ENCODE measurements at places on chromosomes 16 and 17.

GRCh38 chr16:46850619-46851555, 19.9 kb upstream of the C16orf87 start:
- no peak for DNase-seq

DNA sequence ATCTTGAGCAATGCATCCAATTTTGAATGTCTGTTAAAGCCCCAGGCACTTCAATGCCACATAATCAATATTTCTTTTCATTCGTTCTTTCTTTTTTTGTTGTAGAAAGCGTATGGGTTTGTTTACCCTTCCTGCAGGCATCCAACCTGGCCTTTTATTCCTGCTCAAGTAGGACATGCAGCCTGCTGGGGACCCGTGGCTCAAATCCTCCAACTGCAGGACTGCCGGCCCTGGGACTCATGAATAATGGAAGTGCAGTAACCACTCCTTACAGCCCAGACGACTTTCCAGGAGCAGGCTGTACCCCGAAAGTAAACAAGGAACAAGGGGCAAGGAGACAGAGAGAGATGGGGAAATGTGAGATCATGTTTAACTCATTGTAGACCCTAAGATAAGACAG, 126.4 kb downstream of the SALL1 start:
- no peak for DNase-seq

DNA sequence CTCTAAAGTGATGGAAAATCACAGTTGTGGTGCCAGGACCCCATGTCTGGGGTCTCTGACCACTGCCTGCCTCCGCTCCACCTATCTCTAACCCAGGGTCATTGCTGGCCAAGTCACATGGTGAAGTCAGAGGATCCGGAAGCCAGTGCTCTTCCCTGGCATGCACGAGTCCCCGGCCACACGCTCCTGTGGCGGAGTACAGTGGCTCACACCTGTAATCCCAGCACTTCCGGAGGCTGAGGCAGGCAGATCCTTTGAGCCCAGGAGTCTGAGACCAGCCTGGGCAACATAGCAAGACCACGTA, 21.5 kb upstream of the RBFOX3 start:
- DNase-seq = no peak

DNA sequence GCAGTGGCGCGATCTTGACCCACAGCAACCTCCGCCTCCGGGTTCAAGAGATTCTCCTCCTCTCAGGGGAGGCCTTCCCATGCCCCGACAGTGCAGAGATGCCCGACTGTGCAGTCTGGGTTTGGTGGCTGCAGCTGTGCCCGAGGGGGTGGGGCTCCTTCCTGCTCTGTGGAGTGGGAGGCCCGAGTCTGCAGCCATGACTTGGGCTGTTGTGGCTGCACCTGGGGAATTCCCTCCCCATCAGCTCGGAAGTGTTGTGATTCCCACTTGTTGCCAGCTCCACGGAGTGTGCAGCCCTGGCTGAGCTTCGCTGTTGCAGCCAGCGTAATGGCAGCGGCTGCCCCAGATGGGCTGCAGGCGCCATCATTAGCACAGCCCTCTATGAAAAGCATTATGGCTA, 66.4 kb upstream of the SMIM36 start:
- no peak for DNase-seq

DNA sequence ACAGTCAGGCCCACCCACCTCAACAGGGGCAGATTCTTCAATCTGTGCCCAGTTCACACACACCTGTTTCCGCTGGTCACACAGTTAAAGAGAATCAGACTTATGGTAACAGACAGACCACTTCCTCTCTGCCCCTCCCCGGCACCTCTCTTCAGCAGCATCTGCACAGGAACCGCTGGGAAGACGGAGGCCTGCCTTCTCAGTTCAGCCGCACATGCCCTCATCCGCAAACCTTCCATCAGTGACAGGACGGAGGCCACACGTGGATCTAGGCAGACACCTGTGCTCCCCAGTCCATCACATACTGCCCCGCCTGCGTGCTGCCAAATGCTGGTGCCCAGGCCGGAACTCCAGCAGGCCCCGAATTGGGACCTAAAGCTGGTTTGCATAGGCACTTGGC, 10.3 kb downstream of the PHB1 start:
- no peak for DNase-seq

DNA sequence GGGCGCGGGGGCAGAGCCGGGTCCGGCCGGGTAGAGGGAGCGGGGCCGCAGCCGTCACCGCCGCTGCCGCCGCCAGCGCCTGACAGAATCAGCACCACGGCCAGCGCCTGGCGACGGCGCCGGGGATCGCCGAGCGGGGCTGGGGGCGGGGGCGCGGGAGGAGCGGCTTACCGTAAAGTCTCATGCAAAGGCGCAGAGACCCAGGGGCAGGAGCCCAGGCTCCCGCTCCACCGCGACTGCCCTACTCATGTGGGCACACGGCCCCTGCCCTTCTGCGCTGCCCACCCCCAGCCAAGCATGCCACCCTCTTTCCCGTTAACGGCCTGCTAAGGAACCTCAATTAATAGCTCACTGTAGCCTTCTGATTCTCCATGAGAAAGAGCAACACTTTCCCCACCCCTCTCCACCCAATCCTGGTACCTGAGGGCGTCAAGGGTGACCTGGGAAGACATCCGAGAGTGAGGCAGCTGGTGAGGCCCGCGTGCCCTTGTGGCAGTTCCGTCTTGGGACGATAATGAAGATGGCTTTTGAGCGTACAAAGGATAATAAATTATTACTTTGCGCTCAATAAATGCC, at the start of gene SEZ6:
SEZ6 (minus strand) TSS at position 98 of the 576 bp plus-strand sequence. CDS start 164 bp downstream, outside the sequence.
- peak; percentile 92 for DNase-seq

DNA sequence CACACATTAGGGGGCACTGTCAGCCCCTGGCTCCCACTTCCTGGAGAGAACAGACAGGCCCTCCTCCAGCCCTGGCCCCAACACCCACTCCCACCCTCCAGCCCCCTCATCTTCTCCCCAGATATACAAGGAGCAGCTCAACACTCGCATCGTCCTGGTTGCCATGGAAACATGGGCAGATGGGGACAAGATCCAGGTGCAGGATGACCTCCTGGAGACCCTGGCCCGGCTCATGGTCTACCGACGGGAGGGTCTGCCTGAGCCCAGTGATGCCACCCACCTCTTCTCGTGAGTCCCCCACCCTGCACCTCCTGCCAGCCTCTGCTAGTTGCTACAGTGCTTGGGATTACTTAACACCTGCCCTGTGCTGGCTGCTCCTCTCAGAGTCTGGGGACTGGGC, 14.4 kb downstream of the ADAM11 start:
- no peak for DNase-seq

- no peak for DNase-seq
Observed at GRCh38 chr16:68460067-68460466, 11.8 kb upstream of the SMPD3 start.

GRCh38 chr16:25692351-25692741, 587 bp downstream of the HS3ST4 start:
- DNase-seq = peak; percentile 48

DNA sequence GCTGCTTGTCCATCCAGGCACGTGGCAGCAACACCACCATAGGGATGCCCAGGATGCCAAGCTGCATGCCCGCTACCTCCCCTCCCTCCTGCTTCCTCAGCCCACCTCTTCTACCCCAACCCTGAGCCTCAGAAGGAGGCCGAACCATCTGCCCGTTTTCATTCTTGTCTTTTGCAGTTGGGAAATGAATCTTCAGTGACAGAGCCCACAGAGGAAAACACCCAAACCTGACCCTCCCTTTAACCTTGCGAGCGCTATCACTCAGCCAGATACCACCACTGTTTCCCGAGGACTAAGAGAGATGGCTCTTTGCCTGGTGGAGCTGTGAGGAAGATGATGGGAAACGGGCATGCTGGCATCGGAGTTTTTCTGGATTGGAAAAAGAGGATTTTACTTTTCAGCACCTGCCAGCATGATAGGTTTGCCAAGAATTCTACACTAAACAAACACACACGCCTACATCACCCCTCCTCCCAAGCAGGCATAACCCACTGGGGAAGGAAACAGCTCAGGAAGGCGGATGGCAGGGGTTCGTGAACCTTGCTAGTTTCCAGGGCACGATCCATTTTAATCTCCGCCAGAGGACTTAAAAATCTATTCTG, 457.4 kb downstream of the SLC39A11 start:
- DNase-seq = no peak

DNA sequence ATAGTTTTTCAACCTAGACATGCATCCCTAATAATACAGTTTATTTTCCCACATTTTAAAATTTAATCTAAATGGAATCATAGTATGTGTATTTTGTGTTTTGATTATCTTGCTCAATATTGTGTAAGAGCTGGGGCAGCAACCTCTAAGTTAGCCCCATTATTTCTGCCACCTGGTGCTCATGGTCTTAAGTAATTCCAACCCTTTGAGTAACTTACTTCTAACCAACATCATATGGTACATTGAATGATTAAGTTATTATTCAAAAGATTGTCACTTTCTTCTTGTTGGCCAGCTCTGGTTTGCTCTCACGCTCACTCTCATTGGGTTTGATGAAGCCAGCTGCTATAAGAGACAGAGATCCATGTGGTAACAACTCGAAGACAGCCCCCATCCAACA, 3.9 kb upstream of the KRTAP4-3 start:
- no peak for DNase-seq

GRCh38 chr16:46731691-46732555, 16.2 kb downstream of the MYLK3 start:
- peak; percentile 73 for DNase-seq

DNA sequence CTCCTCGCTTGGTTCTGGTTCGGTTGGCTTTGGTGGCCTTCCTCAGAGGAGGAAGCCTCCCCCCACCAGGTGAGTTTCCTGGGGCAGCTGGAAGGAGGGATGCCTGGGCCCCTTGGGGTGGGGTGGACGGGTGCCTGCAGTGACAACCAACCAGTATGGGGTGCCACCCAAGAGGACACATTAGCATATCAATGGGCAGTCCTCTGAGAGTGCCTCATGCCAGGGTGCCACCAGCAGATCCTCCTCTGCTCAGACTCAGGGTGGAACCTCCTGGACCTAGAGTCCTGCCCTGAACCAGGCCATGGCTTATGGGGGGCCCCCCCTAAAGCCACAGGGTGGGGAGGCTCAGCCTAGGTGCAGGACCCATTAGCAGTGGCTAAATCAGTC, 2.7 kb downstream of the PPP1R1B start:
- DNase-seq = no peak

GRCh38 chr16:48101069-48101674, 54.6 kb downstream of the ABCC12 start:
- DNase-seq = no peak

GRCh38 chr17:2172077-2172851, 117.4 kb downstream of the HIC1 start:
- peak; percentile 99 for DNase-seq

DNA sequence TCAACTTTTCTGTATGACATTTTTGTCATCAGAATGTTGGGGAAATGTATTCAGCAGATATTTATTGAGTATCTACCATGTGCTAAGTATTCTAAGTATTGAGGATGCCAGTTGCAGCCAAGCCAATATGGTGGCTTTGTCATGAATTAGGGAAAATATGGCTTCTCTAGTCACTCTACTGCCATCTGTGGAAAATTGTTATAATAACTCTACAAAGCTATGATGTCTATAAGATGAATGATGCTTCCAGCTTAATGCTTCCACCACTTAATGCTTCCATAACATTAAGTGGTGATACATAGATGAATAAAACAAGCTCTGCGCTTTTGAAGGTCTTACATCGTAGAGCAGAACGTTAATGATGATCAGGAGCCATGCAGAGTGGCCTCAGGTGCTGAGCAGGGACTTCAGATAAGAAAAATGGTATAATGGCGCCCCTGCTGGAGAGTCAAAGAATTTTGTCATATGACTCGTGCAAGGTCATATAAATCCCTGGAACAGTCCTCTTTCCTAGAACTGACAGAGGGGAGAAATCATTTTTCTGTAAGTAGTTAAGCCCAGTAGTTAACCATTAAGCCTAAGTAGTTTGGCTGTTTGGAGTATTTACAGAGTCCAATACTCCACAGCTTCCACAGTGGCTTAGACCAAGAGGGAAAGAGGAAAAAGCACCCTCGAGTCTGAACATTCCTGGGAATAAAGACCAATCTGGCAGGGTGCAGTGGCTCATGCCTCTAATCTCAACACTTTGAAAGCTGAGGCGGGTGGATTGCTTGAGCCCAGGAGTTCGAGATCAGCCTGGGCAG, 2.7 kb upstream of the TMIGD1 start:
- peak; percentile 60 for DNase-seq

GRCh38 chr17:61251939-61252865, 147.4 kb upstream of the TBX2 start:
- peak; percentile 90 for DNase-seq

DNA sequence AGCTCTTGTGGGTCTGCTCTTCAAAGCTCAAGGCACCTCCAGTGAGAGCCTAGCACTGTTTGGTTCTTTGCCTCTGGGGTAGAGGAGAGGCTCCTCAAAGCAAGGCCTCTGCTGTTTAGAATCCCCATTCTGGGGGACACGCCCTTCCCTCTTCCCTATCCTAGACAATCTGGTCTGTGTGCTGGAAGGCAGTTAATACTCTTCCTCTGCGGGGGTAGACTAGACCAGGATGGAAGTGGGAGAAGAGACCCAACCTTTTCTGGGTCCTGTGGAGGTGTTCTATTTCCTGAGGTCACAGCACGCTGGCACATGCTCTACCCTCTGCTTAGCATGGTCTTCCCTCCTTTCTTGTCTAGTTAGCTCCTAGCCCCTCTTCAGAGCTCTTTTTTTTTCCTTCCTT, 7.7 kb downstream of the ERAL1 start:
- DNase-seq = no peak

- DNase-seq = peak; percentile 81
Observed at GRCh38 chr16:89556750-89557689, 3.5 kb upstream of the RPL13 start.

- DNase-seq = no peak
Observed at GRCh38 chr16:72134507-72134906, 37.4 kb downstream of the PMFBP1 start.

- DNase-seq = no peak
Observed at GRCh38 chr17:12619459-12620199, 46.1 kb upstream of the MYOCD start.

- peak; percentile 82 for DNase-seq
Observed at GRCh38 chr17:7280519-7281073, 922 bp upstream of the SLC2A4 start.

GRCh38 chr16:1771864-1772361, 570 bp upstream of the NME3 start:
- DNase-seq = peak; percentile 22

- no peak for DNase-seq
Observed at GRCh38 chr16:2933701-2934100, 22.0 kb downstream of the FLYWCH1 start.

DNA sequence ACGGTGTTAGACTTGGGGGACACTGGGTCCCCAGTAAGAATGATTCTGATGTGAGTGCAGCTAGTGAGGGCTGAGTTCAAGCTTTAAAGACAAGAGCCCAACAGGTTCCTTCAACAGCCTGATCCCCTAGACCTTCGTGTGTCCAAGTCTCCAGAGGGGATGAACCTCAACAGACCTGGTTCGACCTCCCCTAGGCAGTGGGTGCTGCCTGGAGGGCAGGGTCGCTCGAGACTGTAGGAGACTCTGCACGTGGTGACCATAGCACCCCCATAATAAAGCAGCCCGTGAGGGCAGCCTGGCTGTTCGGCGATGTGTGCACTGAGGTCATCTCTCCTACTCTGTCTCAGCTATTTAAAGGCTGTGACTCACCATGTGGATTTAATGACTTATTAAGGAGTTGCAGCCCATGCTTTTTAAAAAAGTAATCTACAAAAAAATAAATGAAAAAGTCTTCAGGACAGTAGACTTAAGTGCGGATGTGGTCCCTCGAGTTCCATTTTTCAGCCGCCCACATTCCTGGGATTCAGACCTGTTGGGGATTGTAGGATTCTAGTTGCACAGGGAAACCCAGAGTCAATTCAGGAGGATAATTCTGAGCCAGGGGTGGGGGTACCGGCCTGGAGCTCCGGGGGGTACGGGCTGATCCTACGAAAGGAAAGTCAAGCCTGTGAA, 23.4 kb upstream of the METRNL start:
- no peak for DNase-seq

GRCh38 chr17:34082404-34082803, 172.7 kb upstream of the CCL2 start:
- no peak for DNase-seq

GRCh38 chr16:82657239-82657638, 30.5 kb downstream of the CDH13 start:
- peak; percentile 65 for DNase-seq

Data from cardiac muscle cell (in vitro differentiated cells and primary cell).